Putamen (tissue), 1 donor: ENCODE measurements at places on chromosomes 3 and 15.

DNA sequence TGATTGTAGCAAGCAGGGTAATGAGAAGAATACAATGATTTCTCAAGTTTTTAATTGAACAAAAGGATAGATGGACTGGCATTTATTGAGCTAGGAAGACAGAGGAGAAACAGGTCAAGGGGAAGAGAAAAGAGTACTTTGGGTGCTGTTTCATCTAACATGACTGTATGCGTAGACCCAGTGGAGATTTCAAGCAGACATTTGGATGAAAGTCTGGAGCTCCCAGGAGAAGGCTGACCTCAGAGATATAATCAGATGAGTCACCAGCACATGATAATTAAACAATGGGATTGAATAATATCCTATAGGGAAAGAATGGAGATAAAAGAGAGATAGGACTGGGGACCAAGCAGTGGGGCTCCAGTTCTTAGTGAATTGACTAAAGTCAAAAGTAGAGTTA is 194.9 kb downstream of the ARRDC4 start:
- DNase-seq = no peak

DNA sequence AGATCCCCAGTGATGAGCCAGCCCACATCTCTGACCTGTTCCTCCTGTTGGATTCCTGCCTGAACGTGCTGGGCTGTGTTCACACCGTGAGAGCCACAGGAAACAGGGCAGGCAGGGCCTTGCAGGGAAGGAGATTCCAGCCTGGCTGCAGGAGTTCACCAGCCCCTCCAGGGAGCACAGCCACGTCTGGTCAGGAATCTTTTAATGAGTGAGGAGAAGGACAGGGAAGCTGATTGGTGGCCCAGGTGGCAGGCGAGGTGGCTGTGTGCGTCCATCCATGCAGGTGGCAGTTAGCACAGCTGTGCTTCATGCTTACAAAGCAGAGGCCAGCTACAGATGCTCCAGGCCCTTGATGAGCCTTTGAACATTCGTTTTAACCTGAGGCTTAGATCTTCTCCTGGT is 10.5 kb downstream of the LRRK1 start:
- no peak for DNase-seq

DNA sequence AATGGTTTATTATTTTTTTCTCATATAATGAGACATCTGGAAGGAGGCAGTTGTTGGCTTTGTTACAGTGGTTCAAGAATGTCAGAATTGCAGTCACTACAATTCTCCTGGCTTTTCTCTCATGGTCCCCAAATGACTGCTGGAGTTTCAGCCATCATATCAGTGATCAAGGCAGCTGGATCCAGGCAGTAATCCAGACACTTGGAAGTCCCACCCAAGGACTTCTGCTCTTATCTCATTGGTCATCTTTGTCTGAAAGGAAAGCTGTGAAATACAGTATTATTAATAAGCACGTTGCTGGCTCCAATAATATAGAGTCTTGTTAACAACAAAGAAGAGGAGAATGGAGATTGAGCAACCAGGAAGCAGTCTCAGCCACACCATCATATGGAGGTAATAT is 22.9 kb upstream of the MED12L start:
- DNase-seq = no peak

- DNase-seq = peak; percentile 31
Observed at GRCh38 chr3:60552581-60552980, 698.7 kb downstream of the FHIT start.

- DNase-seq = no peak
Observed at GRCh38 chr3:135891121-135891520, 74.4 kb upstream of the PPP2R3A start.

DNA sequence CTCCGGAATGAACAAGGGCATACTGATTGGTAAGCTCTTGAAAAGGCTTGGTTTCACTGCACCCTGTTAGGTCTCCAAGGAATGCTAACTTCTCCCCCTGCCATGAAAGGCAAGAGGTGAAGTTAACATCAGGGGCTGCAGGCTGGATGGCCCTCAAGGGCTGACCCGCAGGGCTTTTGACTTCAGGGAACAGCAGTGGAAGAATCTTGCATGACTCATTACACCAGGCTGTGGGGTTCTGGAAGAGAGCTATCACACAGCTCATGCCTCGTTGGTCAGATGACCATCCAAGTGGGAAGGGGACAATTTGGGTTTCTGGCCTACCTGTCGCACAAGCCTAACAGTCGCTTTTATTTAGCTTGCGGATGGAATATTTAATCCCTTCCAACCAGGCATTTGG is 23.6 kb upstream of the ATG7 start:
- DNase-seq = no peak

DNA sequence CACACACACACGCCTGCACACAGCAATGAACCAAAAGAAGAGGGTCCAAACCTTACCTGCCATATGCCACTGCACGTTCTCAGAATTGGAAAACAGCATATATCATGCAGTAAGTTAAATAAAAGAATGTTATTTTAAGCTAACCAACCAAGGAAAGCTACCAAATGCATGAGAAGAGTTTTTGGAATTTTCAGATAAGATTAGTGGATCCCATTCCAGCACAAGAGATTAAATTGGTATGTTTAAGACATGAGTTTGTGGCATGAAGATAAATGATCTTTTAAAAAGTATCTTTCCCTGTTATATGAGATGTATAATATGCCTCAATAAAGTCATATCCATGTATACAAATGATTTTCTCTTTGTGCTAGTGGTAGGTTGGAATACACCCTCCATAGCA is 811.4 kb downstream of the NR2F2 start:
- no peak for DNase-seq

DNA sequence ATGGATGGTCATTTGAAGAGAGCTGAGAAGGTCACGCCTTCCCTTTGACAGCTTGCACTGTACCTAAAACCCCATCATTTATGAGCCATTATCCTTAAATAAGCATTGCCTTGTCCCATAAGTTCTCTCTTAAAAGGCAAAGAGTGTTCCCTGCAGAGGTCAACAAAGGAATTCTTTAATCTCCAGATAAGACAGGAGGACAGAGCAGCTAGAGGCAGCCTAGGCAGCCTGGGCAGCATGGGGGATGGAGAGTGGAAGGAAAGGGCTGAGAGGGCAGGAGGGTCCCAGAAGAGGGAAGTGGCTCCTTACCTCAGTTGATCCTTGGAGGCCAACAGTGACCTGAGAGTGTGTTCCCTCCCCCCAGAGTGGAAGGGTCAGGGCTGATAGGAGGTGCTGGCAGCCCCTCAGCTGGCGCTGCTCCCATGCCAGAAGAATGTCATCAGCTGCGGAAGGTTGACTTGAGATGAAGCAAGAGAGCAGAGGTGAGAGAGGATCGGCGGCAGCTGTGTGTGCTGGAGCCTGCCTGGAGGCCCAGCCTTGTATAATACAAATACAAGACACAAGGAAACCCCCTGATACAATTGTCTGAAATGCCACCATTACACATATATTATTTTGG is 12.8 kb downstream of the KBTBD13 start:
- DNase-seq = no peak

DNA sequence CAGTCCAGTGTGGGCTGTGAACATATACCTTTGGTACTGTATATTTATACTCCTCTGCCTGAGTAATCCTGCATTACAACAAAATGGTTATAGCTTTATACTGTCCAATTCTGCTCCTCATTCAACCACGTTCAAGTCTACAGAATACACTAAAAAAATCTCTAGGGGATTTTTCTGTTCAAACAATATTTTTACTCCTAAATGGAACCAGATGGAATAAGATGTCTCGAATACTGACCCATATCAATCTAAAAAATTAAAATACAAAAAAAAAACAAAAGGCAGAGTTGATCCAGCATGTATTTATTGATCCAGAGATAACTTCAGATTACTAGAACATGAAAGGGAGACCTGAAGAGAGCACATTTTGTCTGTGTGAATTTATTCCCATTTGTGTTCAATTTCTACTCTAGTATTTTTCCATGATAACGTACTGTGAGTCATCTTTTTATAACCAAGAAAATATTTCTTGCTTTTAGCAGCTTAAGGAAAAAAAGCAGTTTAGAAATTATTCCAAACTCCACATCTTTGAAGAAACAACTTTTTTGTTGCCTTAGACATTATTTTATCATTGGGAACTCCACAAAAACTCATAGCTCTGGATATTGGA is 910.7 kb downstream of the TBL1XR1 start:
- DNase-seq = no peak

- DNase-seq = no peak
Observed at GRCh38 chr15:90994059-90994416, 297 bp downstream of the PRC1 start.

- DNase-seq = no peak
Observed at GRCh38 chr3:18512007-18512406, 86.9 kb upstream of the SATB1 start.

DNA sequence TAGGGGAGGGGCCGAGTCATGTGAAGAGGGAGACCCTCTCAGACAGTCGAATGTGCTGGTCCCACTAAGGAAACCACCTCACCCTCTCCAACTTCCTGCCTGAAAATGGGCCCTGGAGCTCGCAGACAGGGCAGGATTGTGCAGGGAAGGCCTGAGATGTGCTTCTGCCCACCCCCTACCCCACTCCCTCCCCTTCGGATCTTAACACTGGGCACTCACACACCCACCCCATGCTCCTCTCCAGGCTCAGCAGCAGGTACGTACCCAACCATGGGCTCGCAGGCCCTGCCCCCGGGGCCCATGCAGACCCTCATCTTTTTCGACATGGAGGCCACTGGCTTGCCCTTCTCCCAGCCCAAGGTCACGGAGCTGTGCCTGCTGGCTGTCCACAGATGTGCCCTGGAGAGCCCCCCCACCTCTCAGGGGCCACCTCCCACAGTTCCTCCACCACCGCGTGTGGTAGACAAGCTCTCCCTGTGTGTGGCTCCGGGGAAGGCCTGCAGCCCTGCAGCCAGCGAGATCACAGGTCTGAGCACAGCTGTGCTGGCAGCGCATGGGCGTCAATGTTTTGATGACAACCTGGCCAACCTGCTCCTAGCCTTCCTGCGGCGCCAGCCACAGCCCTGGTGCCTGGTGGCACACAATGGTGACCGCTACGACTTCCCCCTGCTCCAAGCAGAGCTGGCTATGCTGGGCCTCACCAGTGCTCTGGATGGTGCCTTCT is 20.0 kb downstream of the ATRIP start:
- DNase-seq = no peak

DNA sequence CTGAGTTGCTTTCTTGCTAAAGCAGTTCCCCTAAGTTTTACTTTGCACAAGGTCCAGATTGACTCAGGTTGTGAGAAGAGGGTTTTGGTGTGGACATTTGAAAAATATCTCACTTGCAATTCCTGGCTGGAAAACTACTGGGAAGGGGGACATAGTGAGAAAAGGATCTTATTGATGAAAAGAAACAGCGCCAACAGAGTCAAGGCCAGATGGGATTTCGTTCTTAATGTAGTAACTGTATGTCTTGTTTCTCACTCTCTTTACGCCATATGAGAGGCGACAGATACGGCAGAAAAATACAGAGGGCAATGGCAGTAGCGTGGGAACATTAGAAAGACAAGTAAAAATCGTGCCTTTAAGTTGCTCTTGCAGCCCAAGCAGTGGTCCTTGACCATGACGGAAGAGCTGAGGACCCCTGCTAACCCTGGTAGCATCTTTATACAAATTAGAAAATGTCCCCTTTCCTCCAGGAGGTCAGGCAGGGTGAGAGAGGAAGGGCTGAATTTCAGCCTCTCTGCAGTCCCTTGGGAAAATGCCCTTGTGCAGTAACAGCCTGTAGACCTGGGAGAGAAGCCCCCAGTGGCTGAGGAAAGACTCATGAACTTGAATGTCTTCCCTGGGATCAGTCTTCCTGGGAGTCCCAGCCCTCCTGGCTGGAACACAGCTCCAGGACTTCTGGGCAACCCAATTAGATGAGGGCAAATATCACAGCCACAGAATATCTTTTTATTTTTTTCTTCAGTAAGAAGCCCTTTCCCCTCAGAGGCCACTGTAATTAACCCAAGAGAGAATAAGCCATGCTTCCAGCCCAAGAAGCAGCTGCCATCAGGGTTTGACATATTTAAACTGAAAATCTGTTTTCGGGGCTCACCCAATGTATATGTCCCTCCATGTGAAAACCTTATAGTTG is 113.4 kb downstream of the CD47 start:
- no peak for DNase-seq

GRCh38 chr3:197564097-197564843 is 8.5 kb upstream of the BDH1 start:
- no peak for DNase-seq

GRCh38 chr15:29106551-29107290 is 162.9 kb downstream of the NSMCE3 start:
- DNase-seq = no peak

GRCh38 chr3:33187368-33187634 is 31.3 kb downstream of the SUSD5 start:
- DNase-seq = no peak

DNA sequence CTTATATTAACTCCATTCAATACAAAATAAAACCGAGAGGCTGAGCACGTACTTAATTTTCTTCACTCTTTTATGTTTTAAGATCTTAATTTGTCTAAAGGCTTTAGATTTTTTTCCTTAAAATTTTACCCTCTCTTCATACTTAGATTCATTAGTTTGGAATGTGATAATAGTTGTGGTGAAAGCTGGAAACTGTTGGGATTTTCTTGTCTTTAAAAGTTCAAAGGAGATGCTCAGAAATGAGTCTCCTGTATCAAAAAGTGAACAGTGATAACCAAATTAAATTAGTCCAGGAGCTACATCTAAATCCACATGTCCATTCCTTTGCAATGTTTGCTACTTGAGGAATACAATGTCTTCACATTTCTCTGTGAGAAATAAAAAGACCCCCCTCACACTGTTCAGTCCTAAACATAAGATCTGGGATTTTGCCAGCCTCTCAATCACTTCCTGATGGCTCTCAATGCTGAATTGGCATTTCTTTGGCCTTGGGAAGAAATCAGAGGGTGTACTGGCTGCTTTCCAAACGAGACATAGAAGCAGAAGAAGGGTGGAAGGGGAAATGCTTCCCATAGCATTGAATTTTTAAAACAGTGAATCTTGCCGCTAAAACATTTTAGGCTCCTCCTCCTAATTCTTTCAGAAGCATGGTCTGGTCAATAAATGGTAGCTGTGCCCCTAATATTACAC is 245.0 kb downstream of the SHOX2 start:
- no peak for DNase-seq

GRCh38 chr3:134374791-134375581 is 739 bp upstream of the AMOTL2 start:
- no peak for DNase-seq

GRCh38 chr15:71136159-71136783 is 21.0 kb downstream of the THSD4 start:
- DNase-seq = no peak

DNA sequence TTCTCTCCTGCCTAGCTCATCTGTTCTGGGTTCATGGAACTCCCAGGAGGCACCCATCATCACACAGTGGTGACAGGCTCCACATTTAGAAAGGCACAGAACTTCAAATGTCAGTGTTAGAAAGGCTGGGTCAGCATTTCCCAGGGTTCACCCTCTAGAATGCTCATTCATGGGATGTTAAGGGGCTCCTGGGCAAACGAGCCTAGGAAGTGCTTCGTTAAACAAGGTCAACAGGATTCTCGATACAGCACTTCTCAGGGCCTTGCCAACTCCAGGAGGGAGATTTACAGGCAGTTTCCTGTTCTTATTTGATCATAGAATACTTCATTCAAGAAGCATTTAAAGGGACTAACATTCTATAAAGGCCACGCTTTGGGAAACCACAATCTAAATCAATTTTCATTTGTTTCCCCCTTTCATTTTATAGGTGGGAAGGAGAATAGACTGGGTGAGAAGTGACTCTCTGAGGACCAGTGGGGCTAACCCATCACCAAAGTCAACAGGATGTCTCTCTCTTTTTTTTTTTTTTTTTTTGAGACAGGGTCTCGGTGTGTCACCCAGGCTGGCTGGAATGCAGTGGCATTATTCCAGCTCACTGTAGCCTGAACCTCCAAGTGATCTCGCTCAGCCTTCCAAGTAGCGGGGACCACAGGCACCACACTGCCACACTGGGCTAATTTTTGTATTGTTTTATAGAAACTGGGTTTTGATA is 14.3 kb downstream of the IGDCC4 start:
- no peak for DNase-seq
